ENCODE measurements at places on chromosomes 4 and X. TPM values are rescaled to one million over a fixed set of nuclear protein-coding genes. Genes with fewer than 3 reads are reported as not detected.

GRCh38 chr4:53572600-53572994 lies 18.7 kb downstream of the LNX1 start:
- H3K4me3 ChIP-seq = no peak overlapping the region
- no peak overlapping the region for H3K27ac ChIP-seq
- no peak for DNase-seq
- peaks cover 27% of the 10 kb centered on the region for H3K4me1 ChIP-seq

DNA sequence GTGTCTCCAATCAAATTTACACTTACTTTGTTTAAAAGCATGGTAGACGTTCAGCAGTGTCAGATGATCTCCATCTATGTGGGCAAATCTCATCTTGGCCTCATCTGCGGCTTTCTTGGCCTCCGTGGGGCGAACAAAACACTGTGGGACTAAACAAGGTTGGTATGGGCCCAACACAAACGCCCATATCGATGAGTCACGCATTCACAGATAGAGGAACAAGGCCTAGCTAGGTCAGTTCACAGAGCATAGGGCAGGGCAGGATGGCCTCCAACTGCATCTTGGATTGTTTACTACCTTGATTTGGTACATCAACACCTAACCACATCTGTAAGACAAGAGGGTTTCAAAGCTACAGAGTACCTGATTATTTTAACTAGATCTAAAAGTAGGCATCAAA lies 47.3 kb downstream of the DHX15 start:
- H3K27ac ChIP-seq = peak overlapping the region; percentile 24
- H3K27me3 ChIP-seq = no peaks in the 10 kb centered on the region
- peaks cover 11% of the 10 kb centered on the region for H3K36me3 ChIP-seq
- no peak for DNase-seq
- no peak overlapping the region for H3K4me3 ChIP-seq

DNA sequence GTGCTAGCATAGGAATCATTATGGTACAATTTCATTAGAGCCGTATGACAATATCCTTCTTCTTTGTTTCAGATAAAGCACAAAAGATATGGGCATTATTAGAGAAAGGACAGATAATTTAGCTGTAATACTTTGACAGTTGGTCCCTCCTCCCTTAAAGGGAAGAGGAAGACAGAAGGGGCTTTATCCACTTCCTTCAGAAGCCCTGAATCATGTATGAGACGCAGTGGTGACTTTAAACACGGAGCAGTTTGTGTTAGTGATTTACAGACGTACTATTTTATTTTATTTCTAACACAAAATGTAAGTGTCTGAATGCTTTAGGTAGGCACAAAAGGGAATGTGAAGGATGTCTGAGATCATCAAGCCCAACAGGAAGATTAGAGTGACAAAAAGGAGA lies 467.7 kb downstream of the IL15 start:
- no peaks in the 10 kb centered on the region for H3K36me3 ChIP-seq
- no peak overlapping the region for H3K27ac ChIP-seq
- H3K27me3 ChIP-seq = no peaks in the 10 kb centered on the region
- H3K4me3 ChIP-seq = no peak overlapping the region
- peaks cover 6% of the 10 kb centered on the region for H3K4me1 ChIP-seq

DNA sequence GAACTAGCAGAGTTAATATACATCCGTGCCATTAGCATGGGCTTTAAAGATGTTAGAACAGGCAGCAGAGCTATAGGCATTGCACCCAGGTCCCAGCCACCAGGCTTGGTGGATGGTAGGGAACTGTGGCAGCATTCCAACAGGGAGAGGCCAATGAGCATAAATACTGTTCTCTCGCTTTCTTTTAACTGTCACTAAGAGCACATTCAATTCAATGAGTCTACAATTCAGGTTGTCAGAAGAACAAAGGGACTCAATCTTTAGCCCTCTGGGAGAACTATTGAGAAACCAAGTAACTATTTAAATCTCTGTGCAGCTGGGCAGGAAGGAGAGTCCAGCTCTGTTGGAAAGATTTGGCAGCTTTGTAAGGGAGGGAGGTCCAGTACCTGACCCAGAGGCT lies 165.6 kb downstream of the CHIC1 start:
- H3K27me3 ChIP-seq = no peaks in the 10 kb centered on the region
- H3K36me3 ChIP-seq = no peaks in the 10 kb centered on the region
- no peaks in the 10 kb centered on the region for H3K4me1 ChIP-seq

GRCh38 chr4:148845609-148846008 lies 403.4 kb upstream of the NR3C2 start:
- H3K27me3 ChIP-seq = no peaks in the 10 kb centered on the region
- no peak for DNase-seq
- H3K4me3 ChIP-seq = no peak overlapping the region
- no peak overlapping the region for H3K27ac ChIP-seq
- H3K4me1 ChIP-seq = no peaks in the 10 kb centered on the region
- H3K36me3 ChIP-seq = no peaks in the 10 kb centered on the region

GRCh38 chrX:102580891-102581290 lies 18.4 kb upstream of the ARMCX5 start:
- H3K4me3 ChIP-seq = no peak overlapping the region
- DNase-seq = no peak
- no peak overlapping the region for H3K27ac ChIP-seq

DNA sequence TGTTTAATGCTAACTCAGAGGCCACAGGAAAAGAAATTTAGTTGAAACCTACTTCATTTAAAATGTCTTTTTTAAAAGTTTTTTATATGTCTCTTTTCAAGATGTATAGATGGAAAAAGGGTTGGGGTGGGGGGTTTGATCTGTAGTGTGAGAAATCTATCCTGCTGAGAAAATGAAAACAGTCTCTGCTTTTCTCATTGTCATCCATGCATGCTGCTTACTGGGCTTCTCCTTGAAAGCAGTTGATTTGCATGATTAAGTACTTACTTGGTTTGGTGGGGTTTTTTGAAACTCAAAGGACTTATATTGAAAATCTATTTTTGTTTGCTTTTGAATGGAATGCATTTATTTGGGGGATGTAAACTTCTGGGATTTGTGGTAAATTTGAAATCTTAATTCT lies 313.6 kb upstream of the DKK2 start:
- H3K27ac ChIP-seq = no peak overlapping the region
- peaks cover 5% of the 10 kb centered on the region for H3K4me1 ChIP-seq
- DNase-seq = no peak
- H3K36me3 ChIP-seq = peaks cover 5% of the 10 kb centered on the region
- no peaks in the 10 kb centered on the region for H3K27me3 ChIP-seq
- no peak overlapping the region for H3K4me3 ChIP-seq

GRCh38 chrX:115192244-115192700 lies 3.1 kb downstream of the RBMXL3 start:
- no peak for DNase-seq
- no peak overlapping the region for H3K27ac ChIP-seq
- no peaks in the 10 kb centered on the region for H3K27me3 ChIP-seq
- no peak overlapping the region for H3K4me3 ChIP-seq

DNA sequence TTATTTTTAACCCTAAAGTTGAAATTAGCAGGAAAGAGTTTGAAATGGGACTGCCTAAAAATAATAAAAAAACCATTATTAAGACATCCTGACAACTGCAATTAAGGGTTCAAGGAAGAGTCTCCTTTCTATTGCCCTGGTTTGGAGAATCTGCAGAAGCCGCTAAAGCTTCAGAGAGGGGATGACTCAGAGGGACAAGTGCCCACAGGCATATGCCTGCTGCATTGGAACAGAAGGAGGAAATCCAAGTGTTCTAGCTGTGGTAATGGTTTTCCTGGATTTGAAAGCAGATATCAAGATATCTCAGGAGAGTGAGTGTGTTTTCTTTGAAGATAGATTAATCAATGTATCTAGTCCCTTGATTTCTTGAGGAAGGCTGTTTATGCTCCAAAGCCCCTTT lies 235.1 kb upstream of the TAPT1 start:
- no peak overlapping the region for H3K4me3 ChIP-seq
- no peak for DNase-seq
- H3K4me1 ChIP-seq = peaks cover 3% of the 10 kb centered on the region
- peaks cover 6% of the 10 kb centered on the region for H3K27me3 ChIP-seq
- no peak overlapping the region for H3K27ac ChIP-seq

GRCh38 chr4:137470806-137471205 lies 61.5 kb downstream of the PCDH18 start:
- H3K4me3 ChIP-seq = no peak overlapping the region
- no peaks in the 10 kb centered on the region for H3K36me3 ChIP-seq

GRCh38 chr4:8185930-8186329 lies 13.2 kb upstream of the SH3TC1 start:
- peaks cover 7% of the 10 kb centered on the region for H3K27me3 ChIP-seq
- H3K36me3 ChIP-seq = no peaks in the 10 kb centered on the region
- peak overlapping the region; percentile 20 for H3K4me3 ChIP-seq
- H3K4me1 ChIP-seq = peaks cover 5% of the 10 kb centered on the region
- no peak overlapping the region for H3K27ac ChIP-seq
- no peak for DNase-seq

- no peaks in the 10 kb centered on the region for H3K4me1 ChIP-seq
- no peak overlapping the region for H3K27ac ChIP-seq
- H3K27me3 ChIP-seq = peaks cover 3% of the 10 kb centered on the region
Measured at GRCh38 chr4:184845367-184846021, 19.7 kb upstream of the ACSL1 start.

DNA sequence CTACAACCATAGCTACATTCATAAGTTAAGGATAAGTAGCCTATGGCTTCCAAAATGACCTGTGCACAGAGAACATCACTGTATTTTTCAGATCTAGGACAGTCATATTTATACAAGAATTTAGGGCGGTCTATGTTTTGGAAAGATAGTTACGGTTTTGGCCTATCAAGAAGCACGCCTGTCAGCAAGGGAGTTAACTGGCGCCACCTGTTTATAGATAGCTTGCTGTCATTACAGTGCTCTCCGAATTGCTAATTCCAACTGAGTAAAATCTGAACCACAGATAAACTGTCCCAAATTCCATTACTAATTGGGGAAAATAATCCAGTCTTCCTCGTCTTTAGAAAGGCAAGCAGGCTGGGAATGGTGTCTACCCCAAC lies 646 bp downstream of the ABCB7 start:
- peak overlapping the region; percentile 97 for H3K4me3 ChIP-seq
- H3K27me3 ChIP-seq = peaks cover 2% of the 10 kb centered on the region
- peaks cover 26% of the 10 kb centered on the region for H3K4me1 ChIP-seq
- DNase-seq = no peak

GRCh38 chr4:179625406-179625805 lies 2183.2 kb upstream of the AGA start:
- H3K27ac ChIP-seq = no peak overlapping the region
- no peak overlapping the region for H3K4me3 ChIP-seq
- no peaks in the 10 kb centered on the region for H3K36me3 ChIP-seq
- no peak for DNase-seq
- no peaks in the 10 kb centered on the region for H3K4me1 ChIP-seq
- no peaks in the 10 kb centered on the region for H3K27me3 ChIP-seq

- H3K36me3 ChIP-seq = no peaks in the 10 kb centered on the region
- no peak overlapping the region for H3K27ac ChIP-seq
- no peaks in the 10 kb centered on the region for H3K27me3 ChIP-seq
- no peak overlapping the region for H3K4me3 ChIP-seq
Measured at GRCh38 chrX:135530097-135530496, 9.6 kb downstream of the INTS6L start.

DNA sequence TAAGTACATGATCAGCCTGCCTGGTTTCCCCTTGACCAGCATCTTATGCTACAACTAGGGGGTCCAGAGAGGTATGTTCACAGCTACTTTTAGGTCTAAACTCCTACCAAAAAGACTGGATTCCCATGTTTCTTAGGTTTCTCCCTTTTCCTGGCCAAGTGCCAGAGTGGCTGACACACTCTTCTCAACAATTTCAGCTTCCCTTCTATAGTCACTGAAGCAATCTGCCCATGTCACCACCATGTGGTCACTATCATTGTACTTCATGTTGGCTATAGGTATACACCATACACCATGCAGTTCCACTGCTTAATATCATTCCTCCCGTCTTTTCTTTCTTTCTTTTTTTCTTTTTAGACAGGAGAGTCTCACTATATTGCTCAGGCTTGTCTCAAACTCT lies 66.9 kb downstream of the KLHL13 start:
- H3K36me3 ChIP-seq = no peaks in the 10 kb centered on the region
- H3K4me3 ChIP-seq = no peak overlapping the region
- no peak for DNase-seq

DNA sequence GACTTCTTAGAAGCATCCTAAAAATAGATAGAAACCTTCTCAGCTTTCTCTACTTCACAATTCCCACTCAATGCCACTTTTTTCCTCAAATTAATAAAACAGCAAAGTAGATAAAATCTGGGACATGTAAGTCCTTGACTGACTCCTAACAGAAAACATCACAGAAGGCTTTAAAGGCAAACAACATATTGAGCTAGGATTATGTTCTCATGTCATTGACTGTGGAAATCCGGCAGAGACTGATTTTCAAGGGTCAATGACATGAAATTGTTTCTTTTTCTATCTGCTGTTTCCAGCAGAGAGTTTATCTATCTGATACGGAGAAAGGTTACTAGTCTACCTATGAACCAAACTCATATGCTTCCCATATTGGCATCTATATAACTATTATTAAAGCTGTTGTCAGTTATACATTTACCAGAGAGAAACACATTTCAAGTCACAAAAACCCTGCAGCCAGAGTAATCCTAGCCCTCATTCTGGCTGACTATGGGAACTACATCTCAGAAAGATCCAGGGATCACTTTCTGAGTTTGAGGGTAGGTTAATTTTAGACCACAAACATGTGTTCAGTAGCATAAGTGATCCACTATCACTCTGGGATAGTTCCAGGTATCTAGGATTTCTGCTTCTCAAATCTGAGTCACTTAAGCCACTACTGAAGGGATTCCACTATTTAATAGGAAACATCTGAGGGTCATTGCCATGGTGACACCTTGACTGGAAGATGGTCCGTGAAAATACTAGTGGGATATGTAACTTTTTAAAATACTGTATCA lies 147.6 kb downstream of the PPP3CA start:
- H3K4me3 ChIP-seq = no peak overlapping the region
- H3K27ac ChIP-seq = no peak overlapping the region
- H3K27me3 ChIP-seq = peaks cover 2% of the 10 kb centered on the region
- no peaks in the 10 kb centered on the region for H3K36me3 ChIP-seq

DNA sequence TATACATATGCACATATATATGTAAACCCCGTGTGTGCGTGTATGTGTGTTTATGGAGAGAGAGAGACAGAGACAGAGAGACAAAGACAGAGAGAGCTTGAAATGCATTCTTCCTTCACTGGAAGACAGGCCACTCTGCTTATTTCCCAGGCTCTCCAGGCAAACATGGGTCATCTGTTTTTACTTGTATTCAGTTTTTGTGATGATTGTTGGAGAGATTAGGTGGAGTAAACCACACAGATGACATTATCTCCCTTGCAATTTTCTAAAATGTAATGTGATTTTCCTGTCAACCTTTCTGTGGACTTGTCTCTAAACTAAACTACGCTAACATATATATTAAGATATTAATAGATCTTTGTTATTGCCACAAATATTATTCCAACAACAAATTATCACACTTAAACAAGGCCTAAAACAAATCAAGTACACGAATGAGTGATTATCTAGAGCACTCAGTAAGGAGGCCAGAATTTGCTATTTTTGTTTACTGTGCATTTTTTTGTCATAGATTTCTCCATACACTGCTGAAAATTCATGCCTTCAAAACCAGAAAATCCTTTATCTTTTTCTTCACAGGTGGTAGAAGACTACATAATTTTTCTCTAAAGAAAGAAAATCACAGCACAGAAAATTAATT lies 251.8 kb upstream of the SLIT2 start:
- H3K4me3 ChIP-seq = no peak overlapping the region
- no peaks in the 10 kb centered on the region for H3K27me3 ChIP-seq
- no peaks in the 10 kb centered on the region for H3K4me1 ChIP-seq
- H3K27ac ChIP-seq = no peak overlapping the region
- no peaks in the 10 kb centered on the region for H3K36me3 ChIP-seq

Gene ARHGAP24
- total RNA-seq = 5.0 TPM

Gene DMP1
- total RNA-seq = 0.13 TPM

Gene SERTM2
- total RNA-seq = 0.92 TPM

Gene ADH1B
- not detected for total RNA-seq

Gene ZFP92
- 0.49 TPM for total RNA-seq

Gene MAGEE2
- not detected for total RNA-seq

Gene ATP2B3
- 0.10 TPM for total RNA-seq

Gene SMIM14
- total RNA-seq = 19.4 TPM

Gene AMER1
- 3.3 TPM for total RNA-seq
